Ovary (tissue), 10 donors: ENCODE measurements at places on chromosomes 7 and 10. TPM values are rescaled to one million over a fixed set of nuclear protein-coding genes. Genes with fewer than 3 reads are reported as not detected.

GRCh38 chr7:6157685-6158423 lies 114.6 kb downstream of the CYTH3 start:
- no peaks in the 10 kb centered on the region for H3K4me1 ChIP-seq
- no peak overlapping the region for H3K27ac ChIP-seq
- no peak overlapping the region for H3K4me3 ChIP-seq
- H3K27me3 ChIP-seq: no peaks in the 10 kb centered on the region

DNA sequence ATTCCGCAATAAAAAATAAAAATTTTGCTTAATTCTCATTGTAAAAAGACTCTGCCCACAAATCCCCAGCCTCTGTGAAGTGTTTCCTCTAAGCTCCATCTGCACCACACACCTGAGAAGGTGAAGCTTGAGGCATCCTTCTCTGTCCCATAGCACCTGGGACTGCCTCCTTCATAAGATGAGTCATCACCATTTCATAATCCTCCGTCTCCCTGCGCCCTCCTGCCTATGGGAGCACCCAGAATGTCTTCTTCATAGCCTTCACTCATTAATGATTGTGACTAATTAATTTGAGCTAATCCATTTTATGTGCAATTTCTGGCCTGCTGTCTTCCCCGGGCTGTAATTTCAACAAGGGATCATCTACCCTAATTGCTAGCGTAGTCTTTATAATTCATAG lies 90.3 kb downstream of the WDR11 start:
- H3K4me1 ChIP-seq: no peaks in the 10 kb centered on the region
- H3K36me3 ChIP-seq: no peaks in the 10 kb centered on the region
- H3K27ac ChIP-seq: no peak overlapping the region
- H3K4me3 ChIP-seq: no peak overlapping the region
- no peak for DNase-seq

- H3K27ac ChIP-seq: no peak overlapping the region
- H3K4me1 ChIP-seq: no peaks in the 10 kb centered on the region
- H3K27me3 ChIP-seq: no peaks in the 10 kb centered on the region
- H3K36me3 ChIP-seq: no peaks in the 10 kb centered on the region
- no peak overlapping the region for H3K4me3 ChIP-seq
Observed at GRCh38 chr7:120554960-120555571, 282.1 kb downstream of the KCND2 start.

DNA sequence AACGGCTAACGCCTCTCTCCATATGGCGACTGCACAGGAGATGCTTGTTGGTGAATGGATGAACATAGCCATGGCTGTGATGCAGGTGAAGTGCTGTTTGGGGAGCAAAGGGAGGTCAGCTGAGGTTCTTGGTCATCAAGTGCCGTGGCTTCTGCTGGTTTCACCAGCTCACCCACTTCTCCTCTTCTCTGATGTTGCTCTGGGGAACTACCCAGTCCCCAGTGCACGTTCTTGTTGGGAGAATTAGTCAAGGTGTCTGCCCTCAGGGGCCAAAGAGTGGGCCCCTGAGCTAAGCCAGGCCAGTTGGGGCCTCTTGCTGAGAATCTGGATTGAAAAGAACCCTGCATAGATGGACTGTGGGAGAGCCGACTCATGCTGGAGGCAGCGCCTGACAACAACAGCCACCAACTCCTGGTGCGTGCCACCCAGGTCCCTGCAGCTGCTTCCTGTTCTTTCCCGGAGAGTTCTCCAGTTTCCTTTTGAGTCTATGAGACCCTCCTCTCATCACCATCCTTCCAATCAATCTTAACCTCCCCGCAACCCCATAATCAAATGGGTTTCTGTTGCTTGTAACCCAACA lies 3.0 kb downstream of the BTBD16 start:
- DNase-seq: no peak
- no peak overlapping the region for H3K4me3 ChIP-seq
- H3K27ac ChIP-seq: no peak overlapping the region
- no peaks in the 10 kb centered on the region for H3K36me3 ChIP-seq
- H3K27me3 ChIP-seq: no peaks in the 10 kb centered on the region
- no peaks in the 10 kb centered on the region for H3K4me1 ChIP-seq

- H3K4me3 ChIP-seq: no peak overlapping the region
- no peaks in the 10 kb centered on the region for H3K27me3 ChIP-seq
- no peaks in the 10 kb centered on the region for H3K4me1 ChIP-seq
- no peak for DNase-seq
Observed at GRCh38 chr7:144517749-144518148, 114.3 kb upstream of the NOBOX start.

DNA sequence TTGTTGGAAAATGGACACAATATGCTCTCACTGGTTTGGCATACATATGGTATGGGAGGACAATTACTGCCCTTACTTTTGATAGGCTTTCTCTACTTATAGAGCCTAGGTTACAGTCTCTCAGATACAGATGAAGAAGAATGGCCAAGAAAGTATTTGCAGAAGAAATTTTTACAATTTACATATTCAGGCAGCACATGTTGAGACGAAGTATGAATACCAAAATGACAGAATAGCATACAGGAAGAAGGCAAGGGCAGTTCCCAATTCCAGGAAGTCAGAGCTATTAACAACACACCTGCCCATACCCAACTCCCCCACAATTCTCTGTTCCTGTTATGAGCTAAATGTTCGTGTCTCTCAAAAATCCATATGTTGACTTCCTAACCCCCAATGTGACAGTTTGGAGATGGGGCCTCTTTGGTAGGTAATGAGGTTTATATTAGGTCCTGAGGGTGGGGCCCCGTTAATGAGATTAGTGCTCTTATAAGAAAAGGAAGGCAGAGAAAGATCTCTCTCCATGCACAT lies 67.8 kb downstream of the DOCK4 start:
- H3K27me3 ChIP-seq: no peaks in the 10 kb centered on the region
- H3K27ac ChIP-seq: no peak overlapping the region
- no peak for DNase-seq
- no peaks in the 10 kb centered on the region for H3K36me3 ChIP-seq
- peaks cover 8% of the 10 kb centered on the region for H3K4me1 ChIP-seq
- no peak overlapping the region for H3K4me3 ChIP-seq

DNA sequence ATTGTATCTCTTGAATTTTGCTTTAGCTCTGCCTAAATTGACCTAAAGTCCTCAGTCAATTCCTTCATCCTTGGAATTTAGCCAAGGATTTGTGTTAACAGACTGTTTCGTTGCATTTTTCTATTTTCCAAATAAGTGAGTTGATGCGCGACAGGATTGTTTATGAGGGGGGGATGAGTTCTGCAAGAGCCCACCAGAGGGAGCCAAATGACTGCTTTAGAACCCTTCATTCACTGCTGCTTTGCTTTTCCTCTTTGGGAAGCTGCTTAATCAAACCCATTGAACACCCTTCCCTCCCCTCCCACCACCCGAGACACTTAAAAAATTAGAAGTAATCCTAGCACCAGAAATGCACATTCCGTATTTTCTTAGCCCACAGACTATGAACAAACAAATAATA lies 33.7 kb upstream of the PTF1A start:
- no peak overlapping the region for H3K27ac ChIP-seq
- peak; percentile 33 for DNase-seq
- no peaks in the 10 kb centered on the region for H3K36me3 ChIP-seq

- H3K4me1 ChIP-seq: peaks cover 5% of the 10 kb centered on the region
- no peak overlapping the region for H3K27ac ChIP-seq
- no peak for DNase-seq
- H3K4me3 ChIP-seq: no peak overlapping the region
- no peaks in the 10 kb centered on the region for H3K27me3 ChIP-seq
Observed at GRCh38 chr7:35256256-35257175, 2.6 kb upstream of the TBX20 start.

DNA sequence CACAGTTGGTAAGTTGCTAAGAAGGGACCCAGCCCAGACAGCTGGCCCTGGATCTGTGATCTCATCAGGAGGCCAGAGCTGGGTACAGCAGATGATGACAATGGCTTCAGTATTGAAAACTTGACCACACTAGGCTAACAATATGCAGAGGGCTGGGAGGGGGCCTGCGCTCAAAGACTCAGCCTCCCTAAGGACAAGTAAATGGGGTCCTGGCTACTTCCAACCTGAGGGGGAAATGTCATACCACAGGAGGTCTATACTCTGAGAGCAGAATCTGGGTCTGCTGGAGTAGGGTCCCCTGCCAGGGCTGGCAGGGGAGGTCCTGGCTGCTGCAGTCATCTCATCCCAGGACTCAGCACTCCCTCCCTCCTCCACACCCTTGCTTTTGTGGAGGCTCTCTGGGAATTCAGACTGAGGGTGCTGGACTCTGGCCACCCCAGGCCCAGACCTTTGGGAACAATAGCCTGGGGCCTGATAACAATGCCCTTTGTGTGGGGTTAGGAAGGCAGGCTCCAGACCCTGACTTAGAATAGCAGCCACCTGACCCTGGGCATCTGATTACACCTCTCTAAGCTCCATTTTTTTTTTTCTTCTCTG lies 1.4 kb downstream of the FXYD4 start:
- no peak for DNase-seq
- no peak overlapping the region for H3K4me3 ChIP-seq
- no peak overlapping the region for H3K27ac ChIP-seq
- H3K27me3 ChIP-seq: no peaks in the 10 kb centered on the region
- no peaks in the 10 kb centered on the region for H3K4me1 ChIP-seq

- peak; percentile 43 for DNase-seq
- H3K4me1 ChIP-seq: peaks cover 5% of the 10 kb centered on the region
- peak overlapping the region; percentile 65 for H3K27ac ChIP-seq
- H3K36me3 ChIP-seq: no peaks in the 10 kb centered on the region
- no peak overlapping the region for H3K4me3 ChIP-seq
Observed at GRCh38 chr7:100065452-100066186, 15.9 kb downstream of the ZNF3 start.

DNA sequence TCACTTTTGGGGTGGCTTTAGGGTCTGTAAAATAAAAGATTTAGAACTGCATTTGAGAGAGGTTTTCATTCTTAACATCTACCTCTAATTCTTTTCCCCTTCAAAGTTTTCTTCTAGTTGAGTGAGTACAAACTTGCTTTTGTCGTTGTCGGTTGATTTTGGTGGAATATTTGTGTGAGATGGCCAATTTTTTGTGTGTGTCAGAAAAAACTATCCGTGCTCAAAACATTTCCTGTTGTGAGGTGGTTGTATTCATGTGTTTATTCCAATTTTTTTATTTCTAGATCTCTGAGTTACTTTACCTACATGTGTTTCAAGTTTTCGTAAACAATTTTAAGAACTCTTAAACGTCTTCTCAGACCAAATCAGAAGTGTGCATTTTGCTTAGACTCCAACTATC lies 1.6 kb downstream of the AHR start:
- DNase-seq: no peak
- no peaks in the 10 kb centered on the region for H3K27me3 ChIP-seq
- no peak overlapping the region for H3K27ac ChIP-seq
- H3K4me3 ChIP-seq: peak overlapping the region; percentile 74
- H3K36me3 ChIP-seq: no peaks in the 10 kb centered on the region

DNA sequence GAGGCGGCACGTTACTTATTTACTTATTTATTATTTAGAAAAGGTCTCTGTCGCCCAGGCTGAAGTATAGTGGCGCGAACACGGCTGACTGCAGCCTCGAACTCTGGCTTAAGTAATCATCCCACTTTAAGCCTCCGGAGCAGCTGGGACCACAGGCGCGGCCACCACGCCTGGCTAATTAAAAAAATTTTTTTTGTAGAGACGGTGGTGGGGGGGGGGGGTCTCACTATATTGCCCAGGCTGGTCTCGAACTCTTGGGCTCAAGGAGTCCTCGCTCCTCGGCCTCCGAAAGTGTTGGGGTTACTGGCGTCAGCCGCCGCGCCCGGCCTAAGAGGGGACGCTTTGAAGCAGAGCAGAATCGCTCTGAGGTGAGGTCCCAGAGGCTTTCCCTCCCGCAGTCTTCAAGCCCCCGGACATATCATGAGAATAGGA lies 675 bp upstream of the FRAT2 start:
- peak overlapping the region; percentile 97 for H3K27ac ChIP-seq
- H3K36me3 ChIP-seq: no peaks in the 10 kb centered on the region
- DNase-seq: no peak
- H3K4me3 ChIP-seq: peak overlapping the region; percentile 94

DNA sequence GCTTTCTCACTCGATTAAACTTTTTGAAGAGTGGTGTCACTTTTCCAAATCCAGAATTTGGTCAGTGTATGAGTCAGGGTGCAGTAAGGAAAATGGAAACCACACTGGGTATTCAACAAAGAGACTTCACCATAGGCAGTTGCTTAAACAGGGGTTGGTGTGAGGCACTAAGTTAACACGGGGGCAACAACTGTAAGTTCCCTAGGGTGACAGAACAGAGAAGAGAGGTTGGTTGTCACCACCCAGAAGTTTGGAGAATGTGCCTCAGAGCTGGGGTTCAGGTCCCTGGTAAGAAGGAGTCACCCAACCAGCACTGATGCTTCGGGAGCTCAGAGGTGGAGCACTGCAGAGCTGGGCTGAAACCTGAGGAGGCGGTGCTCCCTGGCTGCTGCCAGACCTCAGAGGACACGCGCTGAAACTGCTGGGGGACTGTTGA lies 170.4 kb downstream of the ARID5B start:
- H3K27me3 ChIP-seq: no peaks in the 10 kb centered on the region
- DNase-seq: no peak
- H3K4me3 ChIP-seq: no peak overlapping the region
- peaks cover 16% of the 10 kb centered on the region for H3K4me1 ChIP-seq
- no peak overlapping the region for H3K27ac ChIP-seq

DNA sequence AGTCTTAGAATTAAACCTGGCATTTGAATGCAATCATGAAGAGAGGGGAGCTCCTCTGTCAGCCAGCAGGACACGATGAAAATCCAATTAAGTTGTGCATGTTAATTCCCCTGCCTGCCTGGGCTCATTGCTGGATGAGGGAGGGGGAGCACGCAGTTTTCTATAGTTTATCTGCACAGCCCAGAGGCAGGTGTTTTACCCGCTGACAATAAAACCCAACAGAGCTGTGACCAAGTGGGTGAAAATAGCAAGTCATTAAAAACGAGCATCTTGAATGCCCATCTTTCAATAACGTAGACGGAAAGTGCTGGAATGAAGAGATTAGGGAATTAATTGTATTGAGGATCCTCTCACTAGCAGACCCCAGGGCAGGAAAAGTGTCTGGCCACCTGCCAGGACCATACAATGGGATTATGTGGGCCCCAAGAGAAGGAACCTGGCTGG lies 100.1 kb upstream of the FAM20C start:
- H3K4me1 ChIP-seq: peaks cover 6% of the 10 kb centered on the region
- H3K4me3 ChIP-seq: no peak overlapping the region
- no peak for DNase-seq
- H3K27ac ChIP-seq: no peak overlapping the region
- no peaks in the 10 kb centered on the region for H3K27me3 ChIP-seq

PGAM2 gene
- total RNA-seq: not detected

OIT3 gene
- not detected for total RNA-seq

HOXA1 gene
- 1.5 TPM for total RNA-seq

PNLIPRP3 gene
- total RNA-seq: not detected

EPO gene
- 0.20 TPM for total RNA-seq
